AG04450 (cell line): ENCODE measurements at places on chromosomes 3 and 15. TPM values are rescaled to one million over a fixed set of nuclear protein-coding genes. Genes with fewer than 3 reads are reported as not detected.
A peak's percentile ranks its signal among the peaks of the same experiment; 100 is the strongest.

GRCh38 chr3:119356646-119357045 is 62.5 kb downstream of the ARHGAP31 start:
- DNase-seq = no peak

GRCh38 chr3:45564172-45564571 is 30.4 kb upstream of the LIMD1 start:
- no peak for DNase-seq

DNA sequence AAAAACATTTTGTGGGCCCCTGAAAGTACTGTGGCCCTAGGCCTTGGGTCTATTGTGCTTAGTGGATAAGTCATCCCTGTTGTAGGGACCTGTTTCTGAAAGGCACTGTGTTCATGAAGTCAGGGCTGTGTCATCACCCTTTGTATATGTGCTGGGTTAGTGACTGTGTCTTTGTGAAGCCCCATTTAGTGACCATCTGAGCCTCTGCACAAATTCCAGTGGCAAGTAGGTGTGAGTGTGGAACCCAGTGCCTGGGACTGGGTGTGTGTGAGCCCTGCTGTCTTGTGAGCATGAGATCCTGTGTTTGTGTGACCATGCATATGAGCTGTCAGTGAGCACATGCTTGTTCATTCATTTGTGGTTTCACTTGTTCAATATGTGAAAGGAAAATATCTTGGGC is 1.2 kb upstream of the HYAL1 start:
- no peak for DNase-seq

CELF6 gene
- 0.07 and 0.10 TPM in 2 replicates for polyA plus RNA-seq

DNA sequence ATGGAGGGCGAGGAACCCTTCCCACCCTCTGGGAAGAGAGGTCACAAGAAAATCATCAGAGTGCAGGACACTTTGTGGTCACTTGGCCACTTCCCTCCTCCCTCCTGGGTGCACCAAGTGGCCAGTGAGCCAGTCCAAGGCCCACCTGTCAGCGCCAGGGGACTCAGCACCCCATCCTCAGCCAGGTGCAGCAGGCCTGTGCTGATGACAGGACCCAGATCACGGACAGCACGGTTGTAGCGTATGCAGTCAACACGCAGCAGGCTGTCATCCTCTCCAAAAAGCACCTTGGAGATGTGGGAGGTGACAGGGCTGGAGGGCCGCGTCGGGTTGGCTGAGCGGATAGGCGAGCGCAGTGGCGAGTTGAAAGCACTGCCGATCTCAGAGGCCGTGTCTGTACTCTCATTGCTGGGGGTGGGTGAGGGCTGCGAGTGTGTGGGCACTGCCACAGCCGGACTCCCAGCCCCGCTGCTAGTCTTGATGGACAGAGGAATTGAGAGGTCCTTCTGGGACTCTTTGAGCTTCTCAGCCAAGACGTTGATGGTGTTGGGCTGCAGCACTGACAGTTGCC is 41.5 kb downstream of the SEMA3G start:
- DNase-seq = no peak

DNA sequence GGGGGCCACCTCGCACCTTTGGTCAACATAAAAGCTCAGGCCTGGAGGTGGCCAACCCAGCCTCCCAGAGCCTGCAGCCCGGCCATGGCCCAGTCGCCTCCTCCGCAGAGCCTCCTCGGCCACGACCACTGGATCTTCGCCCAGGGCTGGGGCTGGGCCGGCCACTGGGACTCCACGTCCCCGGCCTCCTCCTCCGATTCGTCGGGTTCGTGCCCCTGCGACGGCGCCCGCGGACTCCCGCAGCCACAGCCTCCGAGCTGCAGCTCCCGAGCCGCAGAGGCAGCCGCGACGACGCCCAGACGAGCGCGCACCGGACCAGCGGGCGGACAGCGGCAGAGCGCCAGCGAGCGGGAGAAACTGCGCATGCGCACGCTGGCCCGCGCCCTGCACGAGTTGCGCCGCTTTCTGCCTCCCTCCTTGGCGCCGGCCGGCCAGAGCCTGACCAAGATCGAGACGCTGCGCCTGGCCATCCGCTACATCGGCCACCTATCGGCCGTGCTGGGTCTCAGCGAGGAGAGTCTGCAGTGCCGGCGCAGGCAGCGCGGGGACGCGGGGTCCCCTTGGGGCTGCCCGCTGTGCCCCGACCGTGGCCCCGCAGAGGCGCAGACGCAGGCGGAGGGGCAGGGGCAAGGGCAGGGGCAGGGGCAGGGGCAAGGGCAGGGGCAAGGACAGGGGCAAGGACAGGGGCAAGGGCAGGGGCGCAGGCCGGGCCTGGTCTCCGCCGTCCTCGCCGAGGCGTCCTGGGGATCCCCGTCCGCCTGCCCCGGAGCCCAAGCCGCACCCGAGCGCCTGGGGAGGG is at the start of gene MESP2:
Gene MESP2, plus strand, starts transcription at position 59 of the 799 bp plus-strand sequence. Its CDS starts 26 bp downstream, at position 85.
- no peak for DNase-seq

GRCh38 chr15:80710635-80711554 is 15.8 kb downstream of the ABHD17C start:
- DNase-seq = no peak

DNA sequence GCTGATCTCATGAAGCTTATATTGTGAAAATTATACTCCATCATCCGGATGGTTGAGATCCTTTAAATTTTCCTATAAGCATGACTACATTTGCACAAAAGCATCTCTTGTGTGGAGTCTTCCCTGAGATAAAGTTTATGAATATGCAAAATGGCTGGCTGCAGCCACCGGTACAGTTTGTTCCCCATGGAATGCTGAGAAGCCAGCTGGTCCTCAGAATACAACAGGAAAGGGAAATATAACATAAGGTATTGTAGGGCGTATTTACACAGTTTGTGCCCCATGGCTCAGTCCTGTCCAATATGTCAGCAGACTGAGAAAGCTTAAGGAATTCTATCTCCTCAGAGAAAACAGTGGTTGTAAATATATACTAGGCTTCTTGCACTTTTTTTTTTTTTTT is 468.6 kb downstream of the CNTN6 start:
- DNase-seq = no peak

DNA sequence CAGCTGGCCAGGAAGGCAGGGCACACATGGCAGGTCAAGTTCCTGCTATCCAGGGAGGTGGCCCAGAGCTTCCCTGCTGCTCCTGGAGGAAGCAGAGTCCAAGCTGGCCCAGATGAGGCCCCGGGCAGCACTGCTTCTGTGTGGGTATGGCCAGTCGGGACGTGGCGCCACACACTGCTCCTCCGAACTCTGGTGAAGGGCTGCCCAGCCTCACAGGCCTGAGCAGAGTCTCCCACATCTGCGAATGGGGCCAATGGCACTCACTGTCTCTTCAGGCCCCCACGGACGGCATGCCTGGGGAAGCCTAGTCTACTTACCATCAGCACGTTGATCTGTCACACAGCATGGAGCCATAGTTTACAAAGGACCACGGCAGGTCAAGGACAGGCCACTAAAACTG is 2.5 kb upstream of the PLA2G4F start:
- no peak for DNase-seq

CIB2 gene
- 2.7 and 3.7 TPM in 2 replicates for polyA plus RNA-seq

PLA2G4E gene
- polyA plus RNA-seq = not detected in 2 replicates

DNA sequence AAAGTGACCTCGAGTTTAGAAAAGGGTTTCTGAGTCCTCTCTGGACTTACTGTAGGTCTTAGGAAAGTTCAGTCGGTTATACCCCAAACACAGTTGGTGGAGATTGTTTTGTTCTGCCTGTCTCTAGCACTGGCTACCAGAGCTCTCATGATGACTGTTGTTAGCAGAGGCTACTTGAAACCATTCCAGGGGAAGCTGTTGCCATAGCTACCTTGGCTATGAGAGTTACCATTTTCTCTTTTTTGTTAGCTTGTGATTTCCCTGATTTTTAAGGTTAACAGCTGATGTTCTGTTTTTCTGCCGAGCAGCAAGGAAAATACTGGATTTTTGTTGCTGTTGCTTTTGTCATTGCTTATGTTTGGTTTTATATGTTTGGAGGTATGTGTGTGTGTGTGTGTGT is 26.7 kb downstream of the ABHD2 start:
- peak; percentile 38 for DNase-seq

COL6A5 gene
- not detected in 2 replicates for polyA plus RNA-seq

DNA sequence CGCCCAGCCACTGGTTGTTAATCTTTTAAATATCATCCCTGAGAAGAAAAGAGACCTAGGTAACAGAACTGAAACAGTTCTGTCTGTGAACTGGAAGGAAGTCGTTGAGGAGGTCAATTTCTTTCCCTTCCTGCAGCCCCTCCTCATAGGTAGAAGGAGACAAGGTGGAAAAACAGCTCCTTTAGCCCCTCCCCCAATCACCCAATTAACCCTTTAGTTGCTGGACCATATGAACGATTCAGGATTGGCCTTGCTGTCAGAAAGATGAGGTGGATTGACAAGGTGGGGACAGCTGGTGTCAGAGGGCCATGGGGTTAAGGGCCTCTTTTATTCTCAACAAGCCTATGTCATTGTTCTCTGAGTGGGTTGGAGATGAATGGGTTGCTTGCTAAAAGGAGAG is 36.0 kb upstream of the ZNF445 start:
- no peak for DNase-seq

ROBO2 gene
- 15.1 and 16.3 TPM in 2 replicates for polyA plus RNA-seq

DNA sequence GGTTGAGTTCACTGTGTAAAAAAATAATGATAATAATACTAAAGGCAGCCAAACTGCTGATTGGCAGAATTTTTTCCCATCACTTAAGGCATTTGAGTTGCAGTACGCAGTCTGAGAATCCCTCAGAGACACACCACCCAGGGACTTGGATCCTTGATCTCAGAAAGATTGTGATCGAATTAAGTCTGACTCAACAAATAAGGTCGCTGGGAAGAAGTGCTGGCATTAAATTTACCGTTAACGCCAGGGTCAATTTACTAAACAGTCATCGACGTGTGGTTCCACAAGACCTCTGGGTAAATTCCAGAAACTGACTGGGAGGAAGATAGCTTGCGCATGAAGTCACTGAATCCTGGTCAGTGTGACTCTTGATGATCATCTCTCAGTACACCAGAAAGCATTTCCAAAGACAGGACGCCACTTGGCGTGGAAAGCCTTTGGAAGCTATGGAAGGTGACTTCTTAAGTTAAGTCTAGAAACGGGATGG is 48.3 kb upstream of the CGNL1 start:
- peak; percentile 90 for DNase-seq

EFHB gene
- 0.24 and 0.33 TPM in 2 replicates for polyA plus RNA-seq

- no peak for DNase-seq
Measured at GRCh38 chr3:160707187-160707794, 30.3 kb downstream of the ARL14 start.

GRCh38 chr3:187230011-187230410 is 32.7 kb downstream of the RTP1 start:
- DNase-seq = no peak

GRCh38 chr15:69021895-69022294 is 7.4 kb downstream of the NOX5 start:
- DNase-seq = no peak

DNA sequence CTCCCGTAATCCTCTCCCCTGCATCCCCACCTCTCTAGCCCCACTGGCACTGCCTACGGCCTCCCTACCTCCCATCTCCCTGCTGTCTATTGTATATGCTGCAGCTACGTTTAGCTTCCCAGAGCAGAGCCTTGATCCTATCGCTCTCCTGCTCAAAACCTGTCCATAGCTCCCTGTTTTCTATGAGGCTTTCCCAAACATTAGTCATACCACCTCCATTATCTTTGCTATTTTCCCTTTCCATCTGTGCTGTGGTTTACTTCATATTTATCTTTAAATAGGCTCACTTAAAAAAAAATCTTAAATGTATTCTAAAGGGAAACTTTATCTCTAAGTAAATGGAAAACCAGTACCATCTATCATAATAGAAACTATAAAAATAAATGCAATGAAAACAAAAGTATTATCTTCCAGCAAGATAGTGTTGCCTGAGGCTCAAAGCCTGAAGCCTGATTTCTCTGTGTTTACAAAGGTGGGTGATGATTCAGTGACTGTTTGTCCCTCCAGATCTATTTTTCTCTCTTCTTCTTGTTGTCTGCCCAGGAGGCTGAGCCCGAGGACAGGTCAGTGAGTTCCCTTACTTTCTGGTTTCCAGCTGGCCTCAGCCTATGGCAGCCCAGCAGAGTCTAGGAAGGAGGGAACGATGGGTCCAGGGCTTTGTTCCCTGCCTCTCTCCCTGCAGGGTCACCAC is 397.1 kb upstream of the CFAP20DC start:
- no peak for DNase-seq

NEIL1 gene
- polyA plus RNA-seq = 1.1 and 2.0 TPM in 2 replicates

ADPRH gene
- 0.35 and 0.36 TPM in 2 replicates for polyA plus RNA-seq

DNA sequence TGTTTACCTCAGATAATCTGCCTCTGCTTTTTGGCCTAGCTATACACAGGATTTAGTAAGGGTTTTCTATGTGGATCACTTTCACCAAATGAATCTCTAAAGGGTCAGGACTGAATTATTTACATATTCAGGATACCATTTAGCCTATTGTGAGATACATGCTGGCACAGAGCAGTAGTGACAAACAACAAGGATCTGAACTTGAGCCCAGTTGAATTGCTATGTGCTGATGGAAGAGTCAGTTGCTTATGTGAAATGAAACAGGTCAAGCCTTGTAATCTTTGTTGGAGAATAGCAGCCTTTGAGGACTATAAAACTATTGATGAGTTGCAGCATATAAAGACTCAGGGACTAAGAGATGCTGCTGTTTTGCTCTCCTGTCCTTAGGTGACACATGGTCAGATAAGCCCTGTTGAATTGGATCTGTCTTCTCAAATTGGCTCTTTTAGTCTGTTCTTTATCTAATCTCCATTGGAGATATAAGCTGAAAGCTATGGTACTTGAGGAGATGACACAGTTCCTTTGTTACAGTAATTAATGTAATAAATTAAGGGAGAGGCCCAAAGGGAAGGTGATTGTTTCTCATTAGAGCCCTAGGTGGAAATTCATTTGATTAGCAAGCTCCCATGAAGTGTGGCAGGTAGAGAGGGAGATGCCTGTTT is 30.4 kb downstream of the ZNF609 start:
- peak; percentile 30 for DNase-seq

XIRP1 gene
- 0.02 TPM in 1 of 2 replicates, not detected in the other for polyA plus RNA-seq

GRCh38 chr15:40454904-40455391 is 14.2 kb downstream of the BAHD1 start:
- no peak for DNase-seq

TRPM1 gene
- polyA plus RNA-seq = not detected in 2 replicates

- no peak for DNase-seq
Measured at GRCh38 chr3:16789344-16790120, 95.2 kb upstream of the PLCL2 start.

GRCh38 chr3:4818164-4818563 is 161.1 kb upstream of the BHLHE40 start:
- DNase-seq = no peak

GRCh38 chr15:25611603-25612002 is 172.8 kb upstream of the UBE3A start:
- DNase-seq = no peak

GRCh38 chr3:56314842-56315241 is 153.4 kb downstream of the ERC2 start:
- no peak for DNase-seq

- DNase-seq = no peak
Measured at GRCh38 chr3:52609316-52609815, 73.0 kb downstream of the UQCC5 start.

GRCh38 chr3:192675958-192676649 is 51.2 kb downstream of the FGF12 start:
- no peak for DNase-seq
